ENCODE measurements at places on chromosomes 3 and 15.

DNA sequence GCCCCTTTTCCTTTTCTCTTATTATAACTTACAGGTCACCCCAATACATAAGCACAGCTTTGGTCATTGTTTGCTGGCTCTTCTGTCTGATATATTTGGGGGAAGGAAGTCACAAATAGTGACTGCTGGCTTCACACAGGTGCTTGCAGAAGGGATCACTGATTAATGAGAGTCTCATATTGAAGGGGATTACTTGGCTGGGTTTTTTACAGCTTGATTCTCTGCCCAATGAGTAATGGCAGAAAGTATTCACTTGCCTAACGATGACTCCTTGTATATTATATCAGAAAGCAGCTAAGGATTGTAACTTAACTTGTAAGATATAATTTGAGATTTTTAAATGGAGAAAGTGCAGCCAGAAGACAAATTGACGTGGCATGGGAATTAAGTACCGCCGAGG is 119.3 kb upstream of the PFN2 start:
- no peak for DNase-seq

GRCh38 chr3:155332716-155333115 is 39.2 kb upstream of the STRIT1 start:
- DNase-seq: no peak

GRCh38 chr3:31343075-31343474 is 189.7 kb upstream of the STT3B start:
- DNase-seq: no peak

DNA sequence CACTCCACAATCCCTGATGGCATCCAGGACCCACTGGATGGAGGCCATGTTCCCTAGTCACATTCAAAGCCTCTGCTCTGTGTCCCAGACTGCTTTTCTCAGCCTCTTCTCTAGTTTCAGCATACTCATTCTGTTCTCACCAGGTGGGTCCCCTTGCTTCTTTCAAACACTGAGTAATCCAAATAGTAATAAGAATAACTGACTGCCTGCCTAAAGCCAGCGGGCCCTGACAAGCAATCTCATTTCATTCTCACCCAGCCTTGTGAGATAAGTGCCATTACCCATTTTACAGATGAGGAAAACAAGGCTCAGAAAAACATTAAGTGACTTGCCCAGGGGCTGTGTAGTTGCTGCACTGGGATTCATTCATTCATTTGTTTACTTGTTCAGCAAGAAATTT is 25.4 kb downstream of the MAPKAPK3 start:
- DNase-seq: no peak

- DNase-seq: no peak
Measured at GRCh38 chr3:172953571-172953970, 187.5 kb downstream of the SPATA16 start.

GRCh38 chr3:31768479-31769125 is 212.5 kb downstream of the OSBPL10 start:
- DNase-seq: peak; percentile 49

- DNase-seq: peak; percentile 65
Measured at GRCh38 chr15:25783607-25784540, 79.3 kb downstream of the ATP10A start.

GRCh38 chr3:63937661-63938651 is 25.8 kb upstream of the SCAANT1 start:
- no peak for DNase-seq

- DNase-seq: no peak
Measured at GRCh38 chr3:22380253-22380652, 629.2 kb upstream of the ZNF385D start.

DNA sequence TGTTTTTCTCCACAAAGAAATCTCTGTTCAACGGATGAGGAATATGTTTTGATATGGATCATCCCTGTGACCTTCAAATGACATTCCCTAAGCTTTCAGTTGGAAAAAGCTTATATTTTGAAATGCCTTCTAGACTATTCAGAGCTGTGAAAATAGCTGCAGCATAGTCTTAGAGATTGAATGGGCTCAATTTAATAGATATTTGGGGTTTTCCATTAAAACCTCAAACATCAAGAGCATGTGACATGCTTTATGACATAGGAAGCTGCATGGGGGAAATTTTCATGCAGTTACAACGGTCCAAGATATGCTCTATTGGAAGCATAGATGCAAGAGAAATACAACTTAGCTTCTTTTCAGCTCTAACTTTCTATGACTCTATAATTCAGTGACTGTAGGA is 102.8 kb downstream of the LSAMP start:
- no peak for DNase-seq

DNA sequence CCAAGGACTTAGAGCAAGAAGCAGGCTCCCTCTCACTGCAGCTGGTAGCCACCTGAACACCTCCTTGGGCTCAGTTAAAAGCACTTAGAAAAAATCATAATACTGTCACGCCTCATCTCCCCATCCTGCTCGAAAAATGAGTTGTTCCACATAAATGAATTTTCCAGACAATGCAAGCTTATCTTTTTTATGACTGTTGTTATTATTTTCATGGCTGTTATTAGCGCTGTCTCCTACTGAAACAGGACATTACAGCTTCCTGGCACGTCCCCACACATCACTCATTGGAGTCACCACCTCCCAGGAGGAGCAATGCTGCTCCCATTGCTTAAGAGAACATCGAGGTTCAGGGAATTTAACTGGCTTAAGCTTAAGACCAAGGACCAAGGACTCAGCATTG is 26.5 kb downstream of the CCDC33 start:
- DNase-seq: no peak

DNA sequence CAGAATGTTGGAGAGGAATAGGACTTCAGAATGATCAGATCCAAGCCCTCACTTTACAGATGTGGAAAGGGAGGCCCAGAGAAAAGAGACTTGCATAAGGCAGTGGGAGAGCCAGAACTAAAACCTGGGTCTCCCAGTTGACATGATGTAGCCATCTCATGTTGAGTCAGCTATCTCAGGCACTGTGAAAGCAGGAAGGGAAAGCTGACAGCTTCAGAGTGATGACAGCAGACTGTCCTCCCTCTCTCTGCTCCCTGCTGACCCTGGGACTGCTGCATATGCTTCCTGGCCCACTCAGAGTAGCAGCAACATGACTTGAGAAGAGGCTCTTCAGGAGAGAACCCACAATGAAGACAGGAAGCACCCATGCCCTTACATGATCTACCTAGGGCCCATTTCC is 14.7 kb downstream of the FHIT start:
- DNase-seq: no peak

- DNase-seq: no peak
Measured at GRCh38 chr3:111846717-111847116, 12.3 kb upstream of the PHLDB2 start.

GRCh38 chr15:74315626-74316025 is 51.8 kb downstream of the CYP11A1 start:
- no peak for DNase-seq

DNA sequence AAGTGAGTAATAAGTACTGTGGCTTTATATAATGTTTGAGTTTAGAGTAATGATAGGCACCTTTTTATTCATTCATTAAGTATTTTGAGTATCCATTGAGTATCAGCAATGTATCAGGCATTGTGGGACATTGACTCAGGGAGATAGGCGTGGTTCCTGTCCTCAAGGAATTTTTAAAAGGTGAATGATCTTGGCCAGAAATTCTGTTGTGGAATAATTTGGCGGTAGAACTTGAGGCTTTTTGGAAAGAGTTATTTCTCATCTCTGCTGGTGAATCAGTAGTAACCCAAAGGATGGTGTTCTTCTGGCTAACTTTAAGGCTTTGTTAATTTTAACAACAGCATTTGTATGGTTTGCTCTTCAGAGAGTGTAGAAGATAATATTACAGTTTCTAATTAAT is 2.0 kb downstream of the RAB7A start:
- DNase-seq: no peak

- DNase-seq: peak; percentile 26
Measured at GRCh38 chr15:31306426-31307269, 20.0 kb upstream of the KLF13 start.
